Activated CD8-positive, alpha-beta memory T cell treated with anti-CD3 and anti-CD28 coated beads for 1 hour (primary cell): ENCODE measurements at places on chromosomes 3 and 15.

DNA sequence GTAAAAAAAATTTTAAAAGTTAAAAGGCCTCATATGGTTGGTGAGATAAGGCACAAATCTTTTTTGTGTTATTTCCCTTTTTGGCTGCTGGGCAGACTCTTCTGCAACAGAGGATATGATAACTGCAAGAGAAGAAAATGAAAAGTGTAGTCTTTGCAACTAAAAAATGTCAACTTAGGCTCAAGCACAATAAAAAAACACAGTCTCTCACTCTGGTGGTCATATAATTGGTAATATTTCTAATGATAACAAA lies 15.4 kb downstream of the COMMD2 start:
- DNase-seq: no peak

DNA sequence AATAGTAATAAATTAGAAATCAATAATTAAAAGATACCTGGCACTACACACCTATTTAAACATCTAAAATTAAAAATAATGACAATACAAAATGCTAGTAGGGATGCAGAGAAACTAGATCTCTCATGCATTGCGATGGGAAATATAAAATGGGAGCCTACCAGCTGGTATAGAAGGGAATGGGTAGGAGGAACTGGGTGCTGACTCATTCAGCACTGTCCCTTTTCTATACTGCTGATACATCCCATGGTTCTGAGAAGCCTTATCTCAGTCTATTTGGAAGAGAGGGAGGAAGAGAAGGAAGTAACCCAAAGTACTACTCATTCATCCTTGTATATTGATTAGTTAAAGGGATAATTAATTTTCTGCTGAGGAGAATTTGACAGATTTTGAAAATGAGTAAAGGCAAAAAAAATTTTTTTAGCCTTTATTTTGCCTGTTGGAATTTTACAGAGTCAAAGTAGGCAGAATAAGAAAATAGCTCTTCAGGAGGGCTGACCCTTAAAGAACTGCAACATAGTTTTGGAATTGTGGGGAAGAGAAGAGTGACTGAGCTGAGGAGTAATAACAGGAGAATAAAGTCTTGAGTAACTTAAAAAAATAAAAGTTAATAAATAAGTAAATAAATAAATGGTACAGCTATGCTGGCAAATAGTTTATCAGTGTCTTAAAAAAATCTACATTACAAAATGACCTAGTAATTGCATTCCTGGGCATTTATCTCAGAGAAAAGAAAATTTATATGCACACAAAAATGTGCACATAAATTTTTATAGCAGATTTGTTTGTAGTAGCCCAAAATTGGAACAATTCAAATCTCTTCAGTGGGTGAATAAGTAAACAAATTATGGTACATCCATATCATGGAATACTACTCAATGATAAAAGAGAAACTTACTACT lies 15.3 kb upstream of the BHLHE40 start:
- no peak for DNase-seq

DNA sequence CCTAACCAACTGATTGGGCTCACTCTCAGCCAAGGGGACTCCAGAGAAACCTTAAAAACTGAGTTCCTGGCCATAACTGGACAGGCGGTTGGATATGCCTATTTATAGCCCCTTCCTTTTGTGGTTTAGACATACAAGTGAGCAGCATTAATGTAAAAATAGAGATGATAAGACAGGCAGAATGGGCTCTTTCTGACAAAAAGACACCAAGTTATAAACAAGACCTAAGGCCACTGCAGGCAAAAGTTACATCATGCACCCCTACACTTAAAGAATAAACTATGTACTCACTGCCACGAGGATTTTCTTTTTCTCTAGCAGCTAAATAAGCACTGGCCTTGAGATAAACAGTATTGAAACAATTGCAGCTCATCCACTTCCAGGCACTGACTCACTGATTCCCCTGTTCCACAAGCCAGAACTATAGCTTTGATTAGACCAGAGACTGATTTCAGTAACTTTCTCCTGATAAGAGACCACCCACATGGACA lies 30.1 kb downstream of the SUCNR1 start:
- no peak for DNase-seq

- no peak for DNase-seq
Observed at GRCh38 chr3:64095802-64096201, 72.5 kb upstream of the PSMD6 start.

DNA sequence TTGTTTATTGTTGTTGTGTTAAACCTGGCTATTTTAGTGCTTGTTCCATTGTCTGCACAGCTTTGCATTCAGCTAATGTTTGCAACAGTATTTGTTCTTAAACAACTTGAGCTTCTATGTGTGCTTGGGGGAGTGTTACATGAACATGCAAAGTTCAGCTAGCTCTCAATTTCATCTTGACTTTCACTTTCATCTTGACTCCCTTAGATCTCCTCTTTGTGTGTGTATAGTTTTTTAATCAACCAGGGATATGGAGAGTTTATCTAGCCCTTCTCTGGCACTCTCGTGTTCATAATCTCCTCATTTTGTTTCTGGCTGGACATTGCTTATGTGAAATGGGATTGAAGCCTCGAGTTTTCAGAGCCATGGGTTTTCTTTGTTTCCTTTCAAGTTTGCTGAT lies 212.4 kb upstream of the ZBTB20 start:
- no peak for DNase-seq
